ENCODE measurements at places on chromosomes 3 and 15.

GRCh38 chr15:32664796-32665195 lies 23.3 kb downstream of the SCG5 start:
- no peak for DNase-seq

DNA sequence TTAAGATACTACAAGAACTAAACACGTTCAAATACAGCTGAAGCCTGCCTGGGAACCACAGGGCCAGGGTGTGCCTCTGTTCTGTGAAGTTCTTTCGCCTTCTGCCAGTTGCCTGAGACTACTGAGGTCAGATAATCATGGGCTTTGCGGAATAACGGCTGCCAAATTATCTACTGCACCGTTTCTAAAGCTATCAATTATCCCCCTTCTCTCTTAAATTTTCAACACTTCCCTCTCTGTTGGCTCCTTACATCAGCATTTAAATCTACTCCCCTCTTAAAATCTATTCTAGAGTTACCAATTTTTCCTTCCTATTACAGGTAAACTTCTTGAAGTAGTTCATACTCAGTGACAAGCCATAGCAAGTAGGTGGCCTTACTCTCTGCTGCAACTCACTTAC lies 6.2 kb upstream of the NEO1 start:
- DNase-seq = no peak

GRCh38 chr3:67940210-67940952 lies 286.0 kb upstream of the SUCLG2 start:
- peak; percentile 14 for DNase-seq

GRCh38 chr3:182182531-182182968 lies 470.8 kb downstream of the SOX2 start:
- no peak for DNase-seq

DNA sequence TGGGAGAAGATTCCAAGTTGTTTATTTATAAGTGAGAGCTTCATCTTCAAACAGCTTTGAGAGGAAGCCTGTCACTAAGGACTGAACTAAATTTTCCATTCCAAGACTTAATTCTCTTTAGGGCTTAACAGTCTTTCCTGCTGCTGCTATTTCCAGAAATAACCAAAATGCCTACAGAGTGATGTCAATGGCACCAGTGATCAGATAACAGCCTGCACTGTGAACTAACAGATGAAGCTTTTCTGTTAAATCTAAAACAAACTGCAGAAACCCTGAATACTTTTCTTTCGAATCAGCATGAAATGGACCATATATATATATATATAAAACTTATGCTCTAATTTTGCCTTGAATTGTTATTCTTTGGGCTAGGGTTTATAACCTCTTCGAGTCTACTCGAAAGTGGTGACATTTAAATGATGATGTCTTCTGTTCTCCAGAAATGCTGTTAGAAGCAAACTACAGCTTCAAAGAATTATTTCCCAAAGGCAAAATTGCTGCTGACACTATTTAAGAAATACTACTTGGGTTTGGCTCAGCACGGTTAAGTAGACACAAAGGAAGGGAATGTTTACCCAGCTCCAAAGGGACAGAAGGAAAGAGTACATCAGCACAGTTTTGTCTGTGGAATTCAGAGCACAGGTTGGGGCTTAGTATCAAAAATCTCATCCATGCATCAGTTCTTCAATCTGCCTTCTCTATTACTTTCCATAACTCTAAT lies 238.5 kb upstream of the LRRN1 start:
- DNase-seq = no peak

DNA sequence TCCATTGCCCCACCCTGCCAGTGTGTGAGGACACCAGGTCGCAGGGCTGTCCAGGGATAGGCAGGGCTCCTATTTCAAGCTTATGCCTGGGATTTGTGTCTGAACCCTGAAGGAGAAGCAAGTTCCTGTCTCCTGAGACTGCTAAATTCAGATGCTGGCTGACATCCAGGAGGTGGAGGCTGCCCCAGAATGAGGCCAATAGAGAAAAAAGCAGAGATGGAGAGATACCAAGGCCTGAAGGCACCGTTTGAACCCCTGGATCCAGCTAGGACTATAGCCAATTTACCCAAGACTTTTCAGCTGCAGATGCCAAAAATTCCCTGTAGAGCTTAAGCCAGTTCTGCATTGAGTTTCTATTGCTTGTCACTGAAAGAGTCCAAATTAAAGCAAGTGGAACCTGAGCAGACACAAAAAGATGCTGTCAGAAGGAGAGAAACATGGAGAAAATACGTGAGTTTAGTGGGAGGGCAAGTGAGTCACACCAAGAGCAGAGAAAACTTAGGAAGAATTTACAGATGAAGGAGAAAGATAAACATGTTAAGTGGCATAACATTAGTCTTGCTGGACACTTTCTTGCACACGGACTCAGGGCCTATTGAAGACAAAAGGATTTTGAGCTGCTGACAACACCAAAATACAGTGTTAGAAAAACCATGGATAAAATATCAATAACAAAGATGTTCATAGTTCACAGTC lies 148.6 kb downstream of the CNTN3 start:
- no peak for DNase-seq

GRCh38 chr15:62625429-62626033 lies 417.0 kb upstream of the TPM1 start:
- no peak for DNase-seq

DNA sequence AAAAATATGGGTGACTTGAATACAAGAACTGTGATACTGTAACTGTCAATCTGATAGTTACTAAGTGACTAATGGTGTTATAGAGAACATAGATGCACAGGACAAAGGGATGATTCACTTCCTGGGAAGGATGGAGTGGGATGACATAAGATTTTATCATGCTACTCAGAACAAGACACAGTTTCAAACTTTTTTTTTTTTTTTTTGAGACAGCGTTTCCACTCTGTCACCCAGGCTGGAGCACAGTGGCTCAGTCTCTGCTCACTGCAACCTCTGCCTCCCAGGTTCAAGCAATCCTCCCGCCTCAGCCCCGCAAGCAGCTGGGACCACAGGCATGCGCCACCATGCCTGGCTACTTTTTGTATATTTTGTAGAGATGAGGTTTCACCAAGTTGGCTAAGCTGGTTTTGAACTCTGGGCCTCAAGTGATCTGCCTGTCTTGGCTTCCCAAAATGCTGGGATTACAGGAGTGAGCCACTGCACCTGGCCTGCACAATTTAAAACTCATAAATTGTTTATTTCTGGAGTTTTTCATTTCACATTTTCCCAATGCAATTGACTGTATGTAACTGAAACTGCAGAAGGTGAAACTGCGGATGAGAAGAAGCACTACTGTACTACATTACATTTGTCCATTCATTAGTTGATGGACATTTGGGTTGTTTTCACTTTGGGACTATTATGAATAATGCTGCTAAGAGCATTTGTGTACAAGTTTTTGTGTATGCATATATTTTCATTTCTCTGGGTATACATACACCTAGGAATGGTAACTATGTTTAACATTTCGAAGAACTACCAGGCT lies 40.6 kb downstream of the ADIPOQ start:
- peak; percentile 46 for DNase-seq

GRCh38 chr3:51933471-51934138 lies 8.1 kb downstream of the RRP9 start:
- DNase-seq = no peak

GRCh38 chr15:28022181-28022580 lies 76.9 kb downstream of the OCA2 start:
- no peak for DNase-seq

GRCh38 chr3:71201939-71202338 lies 381.6 kb downstream of the FOXP1 start:
- no peak for DNase-seq

GRCh38 chr3:12961007-12961696 lies 112.1 kb downstream of the IQSEC1 start:
- DNase-seq = no peak

GRCh38 chr3:67016522-67017080 lies 18.5 kb downstream of the KBTBD8 start:
- DNase-seq = no peak

GRCh38 chr3:127754411-127755304 lies 67.7 kb downstream of the MGLL start:
- DNase-seq = no peak

GRCh38 chr3:69201658-69202057 lies 79.3 kb upstream of the LMOD3 start:
- DNase-seq = no peak

DNA sequence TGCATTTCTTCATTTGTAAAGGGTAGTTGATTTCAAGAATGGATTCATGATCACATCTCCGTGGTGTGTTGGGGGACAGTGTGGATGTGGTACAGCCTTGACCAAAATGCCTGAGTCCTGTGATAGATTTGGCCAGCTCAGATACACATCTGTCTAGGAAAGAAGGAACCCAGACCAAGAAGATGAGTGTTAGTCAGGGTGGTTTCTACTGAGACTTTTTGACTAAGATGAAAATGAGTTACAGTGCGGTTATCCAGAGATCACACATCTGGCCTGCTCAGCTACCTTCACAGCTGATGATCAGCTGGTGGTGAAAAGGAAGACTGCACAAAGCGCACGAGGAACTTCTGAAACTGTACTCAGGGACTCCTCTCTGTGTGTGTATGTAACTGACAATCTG lies 68.0 kb downstream of the FNDC3B start:
- no peak for DNase-seq

Data from A549 (cell line).